ENCODE measurements at places on chromosomes 7 and 10.

GRCh38 chr7:91569728-91570457, 305.7 kb downstream of the FZD1 start:
- DNase-seq: no peak

- DNase-seq: no peak
These were observed 33.7 kb upstream of the HECW1 start for GRCh38 chr7:43078794-43079193.

- DNase-seq: no peak
These were observed 176.9 kb downstream of the TCERG1L start for GRCh38 chr10:131134651-131135050.

DNA sequence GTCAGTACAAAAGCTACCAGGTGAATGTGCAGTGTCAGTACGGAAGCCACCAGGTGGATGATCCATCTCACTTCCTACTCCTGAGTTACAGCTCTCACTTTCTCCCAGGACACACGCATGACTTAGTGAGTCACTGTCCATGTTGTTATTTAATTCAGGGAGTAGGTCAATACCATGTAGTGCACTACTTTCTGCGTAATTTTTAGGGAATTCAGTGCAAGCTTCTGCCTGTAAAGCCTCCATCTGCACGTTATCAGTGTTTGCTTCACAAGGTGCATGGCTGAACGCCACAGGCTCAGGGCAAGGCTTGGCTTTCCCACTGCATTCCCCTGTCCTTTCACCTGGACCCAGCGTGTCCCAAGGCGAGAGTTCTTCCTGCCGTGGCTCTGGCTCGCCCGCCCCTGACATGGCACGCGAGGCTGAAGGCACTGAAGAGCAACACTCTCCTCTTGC, 59.5 kb downstream of the LARP4B start:
- DNase-seq: no peak

- no peak for DNase-seq
These were observed 3.1 kb upstream of the FAM171A1 start for GRCh38 chr10:15374156-15374555.

DNA sequence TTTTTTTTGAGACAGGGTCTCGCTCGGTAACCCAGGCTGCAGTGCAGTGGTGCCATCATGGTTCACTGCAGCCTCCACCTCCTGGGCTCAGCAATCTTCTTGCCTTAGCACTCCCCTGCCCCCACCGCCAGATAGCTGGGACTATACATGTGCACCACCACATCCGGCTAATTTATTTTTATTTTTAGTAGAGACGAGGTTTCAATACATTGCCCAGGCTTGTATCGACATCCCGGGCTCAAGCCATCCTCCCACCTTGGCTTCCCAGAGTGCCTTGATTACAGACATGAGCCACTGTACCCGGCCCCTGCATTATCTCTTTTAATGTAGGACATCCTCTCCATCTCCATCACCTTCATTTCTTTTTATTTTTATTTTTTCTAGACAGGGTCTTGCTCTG, 213.3 kb downstream of the CUX1 start:
- no peak for DNase-seq

DNA sequence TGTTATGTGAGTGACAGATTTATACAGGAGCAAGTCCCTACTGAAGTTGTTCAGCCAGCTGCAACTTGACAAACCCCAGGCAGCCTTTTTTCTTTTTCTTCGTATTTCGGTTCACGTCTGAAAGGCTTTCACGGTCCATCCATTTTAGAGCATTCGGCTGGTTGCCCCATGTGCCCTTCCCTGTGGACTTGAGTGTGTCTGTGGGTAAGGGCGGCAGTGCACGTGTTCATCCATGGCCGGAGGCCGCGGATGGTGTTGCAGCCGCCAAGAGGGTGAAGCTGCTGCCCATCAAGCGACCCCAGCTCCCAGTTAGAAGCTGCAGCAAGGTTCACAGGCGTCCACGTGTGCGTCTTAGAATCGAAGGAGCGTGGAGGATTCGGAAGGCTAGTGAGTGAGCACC, 35.9 kb downstream of the PPP2R2D start:
- DNase-seq: no peak

GRCh38 chr7:129535896-129536295, 33.6 kb downstream of the SMKR1 start:
- DNase-seq: peak; percentile 16

GRCh38 chr10:14823966-14824365, 13.9 kb downstream of the CDNF start:
- DNase-seq: no peak

- DNase-seq: no peak
These were observed 188.0 kb downstream of the GRID1 start for GRCh38 chr10:86178401-86179152.

DNA sequence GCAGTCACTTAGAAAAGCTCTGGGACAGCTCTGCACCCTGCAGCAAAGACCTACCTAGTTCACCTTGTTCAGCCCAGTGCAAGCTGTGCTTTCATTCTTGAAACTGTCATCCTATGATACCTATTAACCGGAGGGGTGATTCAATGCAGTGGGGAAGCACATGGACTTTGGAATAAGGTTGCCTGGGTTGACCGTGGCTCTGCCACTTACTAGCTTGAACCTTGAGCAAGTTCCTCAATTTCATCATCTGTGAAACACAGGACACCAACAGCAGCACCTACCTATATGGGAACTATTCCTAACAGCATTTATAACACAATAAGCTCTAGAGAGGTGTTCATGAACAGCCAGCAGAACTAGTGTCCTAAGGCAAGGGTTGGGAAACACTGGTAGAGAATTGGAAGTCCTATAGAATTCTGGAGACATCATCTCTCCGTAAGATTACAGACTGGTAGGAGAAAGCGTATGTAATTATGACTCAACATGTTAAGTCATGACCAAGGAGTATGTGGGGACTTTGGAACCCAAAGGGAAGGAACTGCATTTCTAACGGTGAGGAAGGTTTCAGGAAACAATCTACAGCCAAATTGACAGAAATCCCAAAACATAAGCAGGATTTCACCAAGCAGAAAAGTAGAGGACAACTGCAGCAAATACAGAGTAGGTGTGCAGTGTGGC, 270.0 kb downstream of the USP6NL start:
- no peak for DNase-seq

- DNase-seq: no peak
These were observed 29.5 kb upstream of the SLC29A3 start for GRCh38 chr10:71289421-71290130.

GRCh38 chr7:11491811-11492210, 340.2 kb downstream of the THSD7A start:
- no peak for DNase-seq

GRCh38 chr10:60374836-60375235, 14.8 kb downstream of the ANK3 start:
- DNase-seq: no peak

- DNase-seq: no peak
These were observed 30.9 kb downstream of the LAMB1 start for GRCh38 chr7:107972075-107972482.

DNA sequence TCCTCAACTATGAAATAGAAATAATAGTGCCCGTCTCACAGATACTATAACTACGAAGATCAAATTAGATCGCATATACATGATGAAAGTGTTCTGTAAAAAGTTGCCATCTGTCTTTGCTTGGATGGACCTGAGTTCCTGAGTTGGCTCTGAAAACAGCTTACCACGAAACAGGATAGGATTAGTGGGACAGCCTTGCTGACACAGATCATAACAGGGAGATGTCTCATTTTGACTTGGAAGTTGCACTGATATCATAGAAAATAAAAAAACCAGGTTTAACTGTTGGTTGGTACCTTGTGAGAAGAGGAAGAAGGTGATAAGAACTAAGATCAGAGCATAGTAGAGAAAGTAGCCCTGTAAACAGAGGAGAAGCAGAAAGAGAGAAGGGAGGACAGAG, 79.3 kb upstream of the AGBL3 start:
- DNase-seq: no peak

- no peak for DNase-seq
These were observed 263.4 kb downstream of the CDC14C start for GRCh38 chr7:49187543-49188268.

DNA sequence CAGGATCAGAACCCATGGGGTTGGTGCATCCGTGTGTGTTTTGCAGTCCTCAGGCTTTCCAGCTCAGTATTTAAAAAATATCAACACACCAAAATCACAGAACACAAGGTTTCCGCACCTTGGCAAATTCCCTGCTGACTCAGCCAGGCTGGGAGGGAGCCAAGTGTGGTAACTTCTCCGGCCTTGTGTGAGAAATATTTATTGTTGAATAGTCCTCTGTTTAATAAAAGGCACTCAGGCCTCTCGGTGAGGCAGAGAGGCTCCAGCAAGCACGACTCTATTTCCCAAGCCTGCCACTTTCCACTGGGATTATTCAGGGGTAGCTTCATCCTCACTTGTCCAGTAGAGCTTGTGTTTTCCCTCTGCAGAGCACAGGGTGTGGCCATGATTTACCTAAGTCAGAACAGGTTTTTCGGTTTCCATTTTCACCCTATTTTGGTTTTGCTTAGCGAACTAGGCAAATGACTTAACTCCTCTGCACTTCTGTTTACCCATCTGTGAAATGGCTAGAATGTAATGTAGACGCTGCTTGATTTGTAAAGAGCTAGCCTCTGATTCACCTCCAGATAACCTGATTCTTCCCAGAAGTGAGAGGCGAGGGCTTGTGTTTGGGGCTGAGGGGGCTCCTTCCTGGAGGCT, 13.0 kb upstream of the CHST15 start:
- no peak for DNase-seq

DNA sequence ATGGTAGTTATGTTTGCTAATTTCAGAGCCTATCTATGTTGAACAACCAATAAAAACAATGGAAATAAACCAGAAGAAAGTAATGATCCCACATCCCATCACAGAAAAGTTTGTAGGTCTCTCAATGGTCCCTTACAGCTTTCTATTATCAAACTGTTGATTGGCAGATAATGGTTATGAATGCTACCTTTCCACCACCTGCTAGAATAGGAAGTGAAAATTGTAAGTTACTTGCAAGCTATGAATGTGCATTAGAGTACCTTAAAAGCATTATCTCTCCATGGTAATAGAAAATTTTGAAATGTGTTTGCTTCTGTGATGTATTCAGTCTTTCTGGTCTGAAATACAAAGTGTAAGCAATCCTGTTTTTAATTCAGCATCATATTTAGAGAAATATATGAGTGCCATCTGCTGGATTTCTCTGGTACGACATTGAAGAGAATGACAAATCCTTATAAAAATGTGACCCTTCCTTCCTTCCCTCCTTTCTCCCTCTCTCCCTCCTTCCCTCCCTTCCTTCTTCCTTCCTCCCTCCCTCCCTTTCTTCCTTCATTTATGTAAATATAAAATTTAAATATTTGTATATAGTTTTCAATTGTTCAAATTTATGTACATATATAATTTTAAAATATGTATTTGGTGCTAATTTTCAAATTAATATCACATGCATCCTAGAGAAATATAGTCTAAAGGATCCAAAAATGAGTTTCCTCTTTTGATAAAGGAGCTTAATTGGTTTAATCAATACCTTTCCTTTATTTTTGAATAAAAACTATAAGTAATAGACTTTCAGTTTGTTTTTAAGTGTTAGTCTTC, 41.4 kb upstream of the PNLIPRP3 start:
- DNase-seq: no peak

DNA sequence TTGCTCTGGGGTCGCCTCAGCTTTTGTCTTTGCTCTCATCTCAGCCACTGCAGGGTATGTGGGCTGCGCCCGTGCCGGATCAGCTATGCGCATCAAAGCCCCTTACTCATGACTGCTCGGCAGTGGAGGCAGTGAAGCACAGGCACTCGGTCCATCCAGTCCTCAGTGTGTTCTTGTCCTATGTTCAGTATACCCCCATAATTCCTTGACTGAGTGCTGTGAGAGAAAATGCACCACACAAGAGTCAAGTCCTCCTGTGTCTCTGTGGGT, 27.4 kb downstream of the EPDR1 start:
- DNase-seq: no peak

GRCh38 chr10:80196270-80196949, 8.9 kb downstream of the ANXA11 start:
- DNase-seq: peak; percentile 57

GRCh38 chr10:24854256-24854655, 98.2 kb downstream of the PRTFDC1 start:
- DNase-seq: no peak

DNA sequence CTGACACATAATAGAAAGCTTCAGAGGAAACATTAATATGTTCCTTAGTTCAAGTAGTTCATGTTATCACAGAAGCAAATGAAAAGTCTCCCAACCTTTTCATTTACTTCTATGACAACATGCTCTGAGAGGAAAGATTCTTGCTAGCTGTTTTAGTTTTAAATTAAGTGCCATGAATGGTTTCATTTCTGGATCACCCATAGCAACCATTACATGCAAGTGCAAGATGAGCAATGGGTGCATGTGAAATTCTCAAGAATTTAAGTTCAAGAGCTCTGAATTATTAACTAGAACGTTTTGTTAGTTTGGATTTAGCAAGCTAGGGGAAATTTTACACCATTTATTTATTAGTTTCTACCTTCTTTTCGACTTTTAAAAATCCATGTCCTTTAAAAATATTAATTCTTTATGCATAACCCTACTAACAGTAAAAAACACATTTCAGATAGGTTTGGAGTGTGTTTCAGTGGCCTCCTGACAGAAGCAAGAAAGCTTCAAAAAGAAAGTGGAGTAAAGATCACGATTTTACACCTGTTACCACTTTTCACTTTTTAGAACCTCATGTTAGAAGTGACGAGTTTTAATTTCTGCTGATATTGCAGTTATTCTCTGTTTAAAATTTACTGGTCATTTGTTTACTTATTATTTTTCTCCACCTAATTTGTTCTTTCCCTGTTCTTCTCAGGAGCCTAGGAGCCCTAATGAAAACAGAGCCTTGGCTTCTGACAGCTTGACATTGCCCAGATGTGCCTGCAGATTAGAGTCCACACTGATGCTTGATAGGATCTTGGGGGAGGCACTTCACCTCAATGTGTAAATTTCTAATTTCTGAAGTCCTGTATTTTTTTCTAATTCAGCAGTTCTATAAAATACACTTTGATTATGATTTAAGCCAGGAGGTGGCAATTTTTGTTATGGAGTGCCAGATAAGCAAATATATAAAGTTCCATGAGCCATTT, 995.3 kb upstream of the PHF14 start:
- no peak for DNase-seq
